ENCODE measurements at places on chromosomes 7 and 10.

DNA sequence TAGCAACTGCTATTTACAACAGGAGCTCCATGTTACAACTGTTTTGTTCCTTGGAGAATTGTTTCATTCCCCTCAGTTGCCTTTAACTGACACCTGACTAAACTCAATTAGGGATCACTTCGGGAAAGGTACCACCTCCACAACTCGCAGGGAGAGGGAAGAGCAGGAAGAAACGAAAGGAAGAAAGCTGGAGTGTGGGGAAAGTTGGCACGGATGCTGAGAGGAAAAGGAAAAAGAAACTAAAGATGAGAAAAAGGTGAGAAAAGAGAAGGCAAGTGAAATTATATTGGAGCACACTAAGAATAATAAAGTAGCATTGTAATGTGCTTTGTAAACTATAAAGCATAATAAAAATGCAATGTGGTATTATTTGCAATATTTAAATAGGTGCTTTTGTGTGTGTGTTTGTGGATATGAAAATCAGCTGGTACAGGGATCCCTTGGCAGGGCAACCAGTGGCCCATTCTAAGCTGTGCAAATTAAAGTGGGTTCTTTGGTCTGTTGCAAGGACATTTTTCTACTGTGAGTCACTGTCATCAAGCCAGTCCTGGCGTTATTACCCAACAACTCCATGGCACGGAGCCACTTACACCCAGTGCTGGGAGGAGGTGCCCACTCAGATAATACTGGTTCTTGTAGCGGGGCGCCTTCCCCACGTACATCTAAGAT is 45.9 kb downstream of the HIPK2 start:
- peak; percentile 75 for DNase-seq

DNA sequence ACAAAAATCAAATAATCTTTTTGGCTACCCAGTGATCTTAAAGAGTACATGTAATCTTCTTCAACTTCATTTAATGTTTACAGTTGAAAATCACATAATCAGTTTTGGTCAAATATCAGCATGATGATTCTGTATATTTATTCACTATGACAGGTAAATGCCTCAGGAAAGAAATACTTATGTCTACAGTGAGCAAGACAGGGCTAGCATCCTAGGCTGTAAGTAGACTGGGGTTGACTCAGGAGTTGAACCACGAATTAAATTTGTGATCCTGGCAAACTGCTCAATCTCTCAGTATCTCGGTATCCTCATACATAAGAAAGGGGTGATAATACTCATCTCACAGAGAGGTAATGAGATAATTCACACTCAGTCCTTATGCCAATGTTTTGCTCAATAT is 71.8 kb downstream of the SEMA3D start:
- DNase-seq: no peak

GRCh38 chr10:3261921-3262320 is 89.3 kb upstream of the PITRM1 start:
- DNase-seq: no peak

- no peak for DNase-seq
Observed at GRCh38 chr10:6512182-6512581, 67.9 kb downstream of the PRKCQ start.

DNA sequence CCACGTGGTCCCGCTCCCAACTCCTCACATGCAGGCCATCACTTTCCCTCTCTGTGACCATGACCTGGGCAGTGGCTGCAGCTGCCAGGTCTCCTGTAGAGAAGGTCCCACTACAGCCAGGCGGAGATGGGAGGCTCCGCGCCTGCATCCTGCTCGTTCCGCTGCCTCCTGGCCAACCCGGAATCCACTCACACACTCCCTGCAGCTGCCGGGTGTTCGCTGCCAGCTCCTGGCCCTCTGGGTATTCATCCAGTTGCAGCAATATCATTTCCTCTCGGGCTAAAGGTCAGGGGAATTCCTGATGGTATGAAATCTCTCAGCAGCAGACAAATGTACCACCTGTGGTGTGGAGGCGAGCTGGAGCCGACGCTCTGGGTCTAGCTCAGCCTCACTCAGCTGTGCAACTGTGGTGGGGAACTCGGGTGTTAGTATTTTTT is 65.7 kb downstream of the TLL2 start:
- DNase-seq: no peak

GRCh38 chr7:28409716-28410627 is 2.3 kb upstream of the CREB5 start:
- DNase-seq: peak; percentile 64
